ENCODE measurements at places on chromosomes 16 and 17.

DNA sequence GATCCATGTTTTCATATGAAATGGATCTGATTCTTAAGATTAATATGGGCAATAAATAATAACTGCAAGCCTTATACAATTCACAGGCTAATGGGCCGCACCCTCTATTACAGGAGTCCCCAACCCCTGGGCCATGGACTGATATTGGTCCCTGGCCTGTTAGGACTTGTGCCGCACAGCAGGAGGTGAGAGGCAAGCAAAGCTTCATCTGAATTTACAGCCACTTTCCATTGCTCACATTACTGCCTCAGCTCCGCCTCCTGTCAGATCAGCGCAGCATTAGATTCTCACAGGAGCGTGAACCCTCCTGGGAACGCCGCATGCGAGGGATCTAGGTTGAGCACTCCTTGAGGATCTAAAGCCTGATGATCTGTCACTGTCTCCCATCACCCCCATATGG lies 26.8 kb downstream of the METTL16 start:
- DNase-seq, result no peak

DNA sequence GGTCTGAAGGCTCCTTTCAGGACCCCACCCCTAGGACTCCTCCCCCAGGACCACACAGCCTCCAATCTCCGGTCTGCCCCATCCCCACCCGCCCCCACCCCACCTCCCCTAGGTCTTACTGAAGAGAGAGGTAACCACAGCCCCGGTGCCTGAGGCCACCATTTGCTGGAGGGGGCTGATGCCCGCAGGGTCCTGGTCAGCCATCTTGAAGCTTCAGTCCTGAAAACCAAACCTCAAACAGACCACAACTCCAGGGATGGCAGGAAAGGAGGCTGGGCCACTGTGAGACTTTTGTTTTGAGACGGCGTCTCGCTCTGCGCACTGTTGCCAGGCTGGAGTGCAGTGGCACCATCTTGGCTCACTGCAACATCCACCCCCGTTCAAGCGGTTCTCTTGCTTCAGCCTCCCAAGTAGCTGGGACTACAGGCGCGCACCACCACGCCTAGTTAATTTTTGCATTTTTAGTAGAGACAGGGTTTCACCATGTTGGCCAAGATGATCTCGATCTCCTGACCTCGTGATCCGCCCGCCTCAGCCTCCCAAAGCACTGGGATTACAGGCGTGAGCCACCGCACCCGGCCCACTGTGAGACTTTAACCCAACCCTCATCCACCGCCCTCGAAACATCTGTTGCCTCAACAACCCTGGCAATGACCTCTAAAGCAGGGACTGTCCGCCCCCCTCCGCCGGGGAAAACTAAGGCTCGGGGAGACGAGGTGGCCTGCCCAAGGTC lies 1.1 kb downstream of the SLC25A39 start:
- no peak for DNase-seq

DNA sequence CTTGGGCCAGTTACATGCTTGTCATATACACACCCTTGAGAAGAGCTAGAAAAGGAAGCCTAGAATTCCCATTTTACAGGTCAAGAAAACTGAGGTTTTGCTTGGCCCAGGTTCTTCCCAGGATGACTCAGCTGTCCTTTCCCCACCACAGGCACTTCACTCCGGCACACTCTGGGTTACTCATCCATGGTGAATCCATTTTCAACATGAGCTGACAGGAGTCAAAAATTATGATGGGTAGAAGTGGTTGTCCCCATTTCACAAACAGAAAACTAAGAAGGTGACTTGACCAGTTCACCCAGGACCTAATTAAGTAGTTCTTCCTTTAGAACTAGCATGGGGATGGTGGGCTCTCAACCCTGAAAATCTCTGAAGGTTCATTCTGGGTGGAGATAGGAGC lies 67.2 kb downstream of the USP22 start:
- peak; percentile 17 for DNase-seq

DNA sequence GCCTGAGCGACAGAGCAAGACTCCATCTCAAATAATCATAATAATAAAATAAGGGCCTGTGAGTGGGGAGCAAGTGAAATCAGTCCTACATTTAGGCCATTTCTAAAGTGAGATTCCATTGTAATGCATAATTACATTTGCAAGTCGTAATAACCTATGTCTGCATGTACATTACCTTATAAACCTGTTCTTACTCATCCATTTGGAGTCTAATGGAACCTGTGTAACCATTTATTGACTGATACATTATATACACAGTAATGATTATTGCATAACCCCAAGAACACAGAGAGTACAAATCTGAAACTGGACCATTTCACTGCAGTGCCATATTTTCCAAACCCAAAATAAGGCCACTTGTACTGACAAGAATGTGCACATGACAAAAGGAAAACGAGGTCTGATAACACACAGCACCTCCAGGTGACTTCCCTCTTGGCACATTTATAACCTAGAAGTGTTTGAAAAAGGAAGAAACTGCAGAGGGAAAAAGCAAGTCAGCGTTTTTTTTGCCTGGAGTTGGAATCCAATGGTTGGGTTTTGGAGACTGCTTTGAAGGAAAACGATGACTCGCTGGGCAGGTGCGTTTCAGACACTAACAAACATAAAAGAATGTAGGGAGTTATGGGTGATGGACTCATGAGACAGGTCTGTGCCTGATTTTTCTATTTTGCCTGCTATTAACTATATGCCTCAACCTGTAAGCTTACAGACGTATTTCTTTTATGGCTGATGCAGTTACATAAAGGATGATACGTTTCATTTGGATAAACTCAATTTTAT lies 63.6 kb upstream of the KIFC3 start:
- no peak for DNase-seq

DNA sequence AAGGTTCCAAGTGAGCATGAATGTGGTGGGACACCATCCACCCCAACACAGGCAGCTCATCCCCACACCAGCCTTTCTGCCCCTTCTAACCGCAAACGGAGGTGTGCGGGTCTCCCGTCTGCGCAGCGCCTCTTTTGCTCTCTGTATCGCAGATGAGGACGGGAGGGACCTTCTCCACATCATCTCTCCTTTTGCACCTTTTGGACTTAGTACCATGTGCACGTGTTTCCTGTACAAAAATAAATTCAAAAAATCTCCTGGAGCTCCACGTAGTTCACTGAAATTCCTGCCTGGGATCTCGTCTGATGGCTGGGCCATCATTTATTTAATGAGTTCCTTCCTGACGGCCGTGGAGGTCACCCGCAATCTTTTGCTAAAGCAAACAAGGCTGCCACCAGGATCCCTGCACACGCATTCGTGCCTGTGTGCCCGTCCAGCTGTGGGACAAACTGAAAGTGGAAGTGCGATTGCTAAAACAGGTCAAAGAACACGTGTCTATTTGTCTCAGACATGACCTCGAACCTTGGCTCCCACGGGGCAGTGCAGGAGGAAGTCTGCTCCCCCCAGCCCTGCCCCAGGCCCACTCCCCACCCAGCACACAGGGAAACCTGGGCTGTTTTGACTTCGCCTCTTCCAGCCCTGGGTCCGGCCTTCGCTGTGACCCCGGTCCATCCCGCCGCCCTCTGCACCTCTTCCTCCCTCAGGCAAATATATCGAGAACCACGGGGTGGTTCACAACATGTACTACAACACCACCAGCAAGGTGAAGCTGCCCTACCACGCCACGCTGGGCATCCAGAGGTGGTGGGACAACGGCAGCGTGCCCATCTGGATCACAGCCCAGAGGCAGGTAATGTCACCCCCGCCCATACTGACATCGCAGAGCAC lies 2.3 kb downstream of the ENPP7 start:
- DNase-seq, result no peak

DNA sequence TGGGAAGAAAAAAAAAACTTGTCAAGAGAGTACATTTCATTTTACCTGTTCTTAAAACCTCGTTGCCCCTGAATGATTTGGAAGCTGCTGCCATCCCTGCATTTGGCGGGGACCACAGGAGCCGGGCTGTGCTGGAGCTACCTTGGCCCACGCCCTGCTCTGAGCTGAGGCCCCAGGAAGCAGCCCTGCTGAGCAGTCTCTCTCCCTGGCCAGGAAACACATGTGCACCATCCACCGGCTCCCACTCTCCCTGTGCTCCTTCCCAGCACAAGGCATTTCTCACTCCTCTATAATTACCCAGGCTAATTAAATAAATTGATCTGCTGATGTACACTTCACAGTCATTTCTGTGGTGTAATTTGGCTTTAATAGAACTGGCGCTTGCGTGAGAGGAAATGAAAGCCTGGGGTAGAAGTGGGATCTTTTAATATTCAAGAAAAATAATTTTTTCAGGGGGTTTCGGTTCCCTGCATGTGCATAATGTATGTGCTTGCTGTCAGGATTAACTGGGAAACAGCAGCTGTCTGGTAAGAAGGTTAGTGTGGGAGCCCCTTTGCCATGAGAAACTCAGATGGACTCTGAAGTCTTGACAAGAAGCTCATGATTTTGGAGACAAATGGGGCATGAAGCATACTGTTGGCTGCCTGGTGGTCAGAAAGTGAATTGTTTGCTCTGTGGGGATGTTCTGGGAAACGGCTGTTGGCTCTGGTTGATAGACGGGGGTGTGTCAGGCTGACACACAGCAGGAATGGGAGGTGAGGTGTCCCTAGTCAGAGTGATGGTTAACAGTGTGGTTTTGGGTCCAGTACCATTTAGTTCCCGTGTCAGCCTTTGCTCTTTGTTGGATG lies 252.3 kb upstream of the EEF2KMT start:
- no peak for DNase-seq

DNA sequence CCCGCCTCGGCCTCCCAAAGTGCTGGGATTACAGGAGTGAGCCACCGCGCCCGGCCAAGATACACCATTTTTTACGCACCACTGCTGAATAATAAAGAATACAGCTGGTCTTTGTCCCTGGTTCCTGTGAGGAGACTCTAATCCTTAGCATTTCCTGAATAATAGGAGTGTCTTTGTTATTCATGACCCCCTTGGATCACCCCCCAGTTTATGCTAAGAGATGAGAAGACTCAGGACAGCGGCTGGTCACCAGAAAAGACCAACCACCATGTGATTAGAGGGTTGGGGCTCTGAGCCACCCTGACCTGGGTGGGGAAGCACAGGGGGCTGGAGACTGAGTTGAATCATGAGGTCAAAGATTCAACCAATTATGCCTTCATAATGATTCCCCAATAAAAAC lies 17.3 kb downstream of the PHLPP2 start:
- DNase-seq, result no peak

DNA sequence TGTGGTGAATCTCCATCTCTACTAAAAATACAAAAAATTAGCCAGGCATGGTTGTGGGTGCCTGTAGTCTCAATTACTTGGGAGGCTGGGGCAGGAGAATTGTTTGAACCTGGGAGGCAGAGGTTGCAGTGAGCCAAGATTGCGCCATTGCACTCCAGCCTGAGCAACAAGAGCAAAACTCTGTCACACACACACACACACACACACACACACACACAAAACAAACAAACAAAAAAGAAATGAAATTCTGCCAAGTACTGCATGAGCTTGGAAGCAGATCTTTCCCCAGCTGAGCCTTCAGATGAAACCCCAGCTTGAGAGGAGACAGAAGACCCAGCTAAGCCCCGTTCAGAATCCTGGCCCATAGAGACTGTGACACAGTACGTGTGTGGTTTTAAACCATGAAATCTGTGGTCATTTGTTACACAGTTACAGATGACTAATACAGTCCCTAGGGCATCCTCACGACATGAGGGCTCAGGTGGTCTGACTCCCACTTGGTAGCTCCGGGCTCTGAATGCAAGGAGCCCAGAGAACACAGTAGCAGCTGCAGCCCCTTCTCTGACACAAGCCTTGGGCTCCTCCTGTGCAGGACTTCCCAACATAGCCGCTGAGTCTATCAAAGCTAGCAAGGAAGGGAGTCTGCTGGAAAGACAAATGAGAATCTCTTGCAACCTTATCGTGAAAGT lies 132.8 kb downstream of the SEC14L1 start:
- DNase-seq, result no peak

GRCh38 chr17:37610971-37611370 lies 1.8 kb upstream of the SYNRG start:
- DNase-seq, result no peak

DNA sequence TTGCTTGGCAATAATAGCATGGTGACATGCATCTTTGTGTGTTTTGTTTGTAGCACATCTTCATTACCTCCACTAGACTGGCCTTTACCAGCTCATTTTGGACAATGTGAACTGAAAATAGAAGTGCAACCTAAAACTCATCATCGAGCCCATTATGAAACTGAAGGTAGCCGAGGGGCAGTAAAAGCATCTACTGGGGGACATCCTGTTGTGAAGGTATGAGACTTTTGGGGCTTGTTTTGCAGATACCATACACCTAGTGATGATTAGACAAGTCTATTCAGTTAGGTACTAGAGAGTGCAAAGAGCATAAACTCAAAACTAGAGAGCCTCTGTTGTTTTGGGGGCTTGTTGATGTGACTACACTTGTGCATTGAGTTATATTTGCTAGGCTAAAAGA lies 41.2 kb downstream of the NFATC3 start:
- no peak for DNase-seq

GRCh38 chr16:57343221-57343620 lies 15.4 kb upstream of the CCL22 start:
- DNase-seq, result no peak

DNA sequence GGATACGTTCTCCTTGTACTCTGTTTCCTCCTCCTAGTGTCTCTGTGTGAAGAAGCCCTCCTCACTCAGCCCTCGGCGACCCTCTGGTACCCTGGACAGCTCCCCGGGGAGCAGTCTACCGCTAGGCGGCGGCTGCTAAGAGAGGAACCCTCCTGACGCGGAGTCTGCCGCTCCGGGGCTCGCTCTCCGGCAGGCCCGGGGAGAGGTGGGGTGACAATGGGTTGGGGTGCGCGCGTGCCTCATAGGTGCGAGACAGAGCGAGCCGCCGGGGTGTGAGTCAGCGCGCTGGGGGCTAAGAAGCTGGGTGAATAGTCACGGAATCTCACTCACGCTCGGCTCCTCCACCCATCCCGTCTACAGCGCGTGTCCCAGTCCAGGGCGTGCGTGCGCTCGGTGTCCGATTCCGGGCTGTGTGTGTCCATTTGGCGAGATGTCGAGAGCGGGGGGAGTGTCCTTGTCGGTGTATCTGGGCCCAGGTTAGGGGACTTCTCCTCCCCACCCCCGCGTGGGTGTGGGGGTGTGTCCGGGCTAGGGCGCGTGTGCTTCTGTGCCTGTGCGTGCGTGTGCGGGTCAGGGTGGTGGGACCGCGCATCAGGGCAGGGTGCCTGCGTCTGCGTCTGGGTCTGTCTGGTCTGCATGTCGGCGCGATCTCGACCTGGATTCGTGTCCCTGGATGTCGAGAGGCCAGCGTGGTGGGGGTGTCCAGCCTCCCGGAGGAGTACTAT lies 577 bp upstream of the HS3ST2 start:
- peak; percentile 53 for DNase-seq

DNA sequence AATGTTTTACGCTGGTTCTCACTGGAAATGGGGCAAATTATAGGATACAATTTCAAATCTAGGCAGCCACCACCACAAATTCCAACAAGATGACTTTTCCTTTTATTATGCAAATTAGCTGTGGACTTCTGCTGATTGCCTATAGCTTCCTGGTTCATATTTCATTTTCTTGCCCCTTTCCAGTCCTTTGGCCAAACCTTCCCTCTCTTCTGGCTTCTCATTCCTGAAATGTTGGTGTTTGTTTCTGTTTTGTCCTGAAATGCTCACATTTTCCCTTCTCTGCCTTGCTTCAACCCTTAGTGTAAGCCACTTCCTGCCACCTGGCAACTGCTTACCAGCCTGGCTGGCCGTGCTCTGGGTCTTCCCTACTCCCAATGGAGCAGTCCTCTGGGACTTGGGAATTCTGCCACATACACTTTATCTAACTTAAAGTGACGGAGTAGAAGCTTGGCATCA lies 14.0 kb downstream of the PRSS54 start:
- DNase-seq, result peak; percentile 28

Data from fibroblast of skin of abdomen (primary cell).